ENCODE measurements at places on chromosomes 4 and X.

DNA sequence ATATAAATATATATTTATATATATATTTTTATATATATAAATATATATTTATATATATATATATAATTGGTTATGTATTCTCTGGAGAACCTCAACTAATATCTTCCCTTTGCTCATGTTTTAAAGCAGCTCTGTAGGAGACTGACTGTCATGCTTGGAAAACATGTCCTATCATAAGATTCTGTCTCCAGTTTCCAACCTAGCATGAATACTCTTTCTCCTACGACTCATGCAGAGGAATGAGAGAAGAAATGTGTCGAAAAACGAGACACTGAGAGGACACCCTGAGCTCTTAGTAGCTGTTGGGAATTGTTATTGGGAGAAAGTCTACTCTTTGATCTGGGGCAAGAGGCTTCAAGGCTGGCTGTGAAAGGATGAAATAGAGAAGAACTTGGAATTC is 166.5 kb upstream of the SLIT2 start:
- no peak for DNase-seq

GRCh38 chrX:71909956-71910355 is 689 bp upstream of the NHSL2 start:
- DNase-seq, result no peak

- no peak for DNase-seq
Measured at GRCh38 chr4:38581426-38582106, 82.4 kb upstream of the KLF3 start.

DNA sequence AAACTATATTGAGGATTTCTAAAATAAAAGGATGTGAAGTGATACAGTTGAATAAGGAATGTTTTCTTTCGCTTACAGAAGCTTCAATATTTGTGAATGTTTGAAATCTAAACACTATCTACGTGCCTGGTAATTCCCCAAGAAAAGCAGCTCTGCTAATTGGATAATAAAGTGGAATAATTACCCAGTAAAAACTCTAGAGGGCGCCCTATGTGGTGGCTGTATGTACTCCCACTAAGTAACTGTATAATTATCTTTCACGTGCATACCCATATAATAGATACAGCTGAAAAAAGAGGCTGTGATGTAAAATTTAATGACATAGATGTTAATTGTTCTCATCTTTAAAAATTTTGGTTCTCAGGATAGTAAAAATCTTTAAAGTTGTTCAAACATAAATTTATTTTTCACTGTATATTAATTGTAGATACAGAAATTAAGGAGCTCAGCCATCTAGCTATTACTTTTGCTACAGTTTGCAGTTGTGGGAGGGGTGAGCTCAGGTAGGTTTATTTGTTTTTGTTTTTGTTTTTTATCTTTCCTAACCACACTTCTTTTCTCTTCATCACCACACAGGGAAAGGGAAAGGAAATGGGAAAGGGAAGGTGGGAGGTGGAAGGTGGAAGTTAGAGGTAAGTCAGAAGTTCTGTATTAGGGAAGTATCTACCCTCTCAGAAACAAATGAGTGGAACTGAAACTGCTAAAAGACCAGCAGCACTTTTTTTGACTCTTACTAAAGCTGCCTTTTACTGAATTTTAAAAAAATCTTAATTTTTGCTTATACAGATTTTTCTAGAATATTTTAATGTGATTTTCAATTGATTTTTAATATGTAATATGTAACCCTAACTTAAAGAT is 151.7 kb upstream of the RPS6KA6 start:
- no peak for DNase-seq

DNA sequence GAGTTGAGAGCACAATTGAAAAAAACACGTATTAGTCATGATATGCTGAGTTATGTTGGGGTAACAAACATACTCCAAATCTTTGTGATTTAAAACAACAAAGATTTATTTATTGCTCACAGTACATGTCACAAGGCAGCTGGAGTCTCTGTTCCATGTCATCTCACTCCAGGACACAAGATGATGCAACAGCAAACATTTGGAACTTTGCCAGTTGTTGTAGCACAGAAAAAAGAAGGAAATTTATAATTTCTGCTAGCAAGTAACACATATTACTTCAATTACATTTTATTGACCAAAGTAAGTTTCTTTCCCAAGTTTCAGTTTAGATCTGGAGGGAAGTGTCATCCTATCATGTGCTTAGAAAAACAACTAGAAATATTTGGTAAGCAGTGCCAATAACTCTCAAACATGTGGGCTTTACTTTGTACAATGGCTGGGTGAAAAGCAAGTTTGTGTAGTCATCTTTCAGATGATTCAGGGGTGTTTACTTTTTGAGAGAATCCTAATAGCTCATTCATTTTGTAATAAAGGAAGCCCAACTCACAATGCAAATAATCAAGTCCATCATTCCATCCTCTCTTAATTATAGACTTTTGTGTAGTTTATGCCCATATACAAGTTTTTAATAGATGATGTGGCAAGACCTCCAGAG is 452.3 kb downstream of the ZIC3 start:
- no peak for DNase-seq

- DNase-seq, result peak; percentile 30
Measured at GRCh38 chr4:9898596-9899305, 117.3 kb downstream of the DRD5 start.

- no peak for DNase-seq
Measured at GRCh38 chr4:25702848-25703247, 47.2 kb downstream of the SLC34A2 start.

Data from right renal pelvis (tissue), 4 donors.